Forelimb muscle (tissue), 1 donor: ENCODE measurements at places on chromosomes 7 and 10.

- DNase-seq = no peak
Observed at GRCh38 chr10:15744217-15744865, 24.6 kb upstream of the ITGA8 start.

DNA sequence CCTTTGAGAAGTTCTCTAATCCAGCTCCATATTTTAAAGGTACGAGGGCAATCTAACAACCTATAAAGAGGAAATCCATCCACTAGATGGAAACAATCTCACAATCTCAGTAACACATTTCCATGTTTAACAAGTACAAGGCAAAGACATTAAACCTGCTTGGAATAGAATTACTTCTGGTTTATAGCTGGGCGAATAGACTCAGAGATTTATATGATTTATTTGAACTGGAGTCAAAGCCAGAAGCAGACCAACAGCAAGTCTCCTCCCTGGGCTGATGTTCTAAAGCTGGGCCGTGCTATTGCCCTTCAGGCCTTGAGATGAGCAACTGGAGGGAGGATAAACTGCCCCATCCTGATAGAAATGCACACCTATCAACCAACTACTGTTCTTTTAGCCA, 25.3 kb downstream of the SLC26A3 start:
- DNase-seq = no peak

DNA sequence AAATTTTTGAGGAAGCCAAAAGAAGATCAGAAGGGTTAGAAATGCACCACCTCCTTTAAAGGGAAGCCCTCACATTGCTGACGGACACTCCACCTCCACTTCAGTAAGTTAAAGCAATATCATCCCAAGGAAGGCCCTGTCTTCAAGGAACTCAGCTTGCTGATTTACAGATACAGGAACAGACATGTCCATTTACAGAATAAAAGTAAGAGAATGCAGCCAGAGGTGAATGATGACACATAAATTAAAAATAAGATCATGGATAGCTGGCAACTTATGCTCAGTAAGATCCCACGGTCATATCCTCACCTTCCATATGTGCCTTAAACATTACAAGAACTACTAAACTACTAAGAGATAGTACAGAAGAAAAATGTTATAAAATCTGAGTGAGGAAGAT, 20.4 kb downstream of the GRB10 start:
- no peak for DNase-seq

- DNase-seq = no peak
Observed at GRCh38 chr7:147611431-147611830, 979.1 kb upstream of the C7orf33 start.

DNA sequence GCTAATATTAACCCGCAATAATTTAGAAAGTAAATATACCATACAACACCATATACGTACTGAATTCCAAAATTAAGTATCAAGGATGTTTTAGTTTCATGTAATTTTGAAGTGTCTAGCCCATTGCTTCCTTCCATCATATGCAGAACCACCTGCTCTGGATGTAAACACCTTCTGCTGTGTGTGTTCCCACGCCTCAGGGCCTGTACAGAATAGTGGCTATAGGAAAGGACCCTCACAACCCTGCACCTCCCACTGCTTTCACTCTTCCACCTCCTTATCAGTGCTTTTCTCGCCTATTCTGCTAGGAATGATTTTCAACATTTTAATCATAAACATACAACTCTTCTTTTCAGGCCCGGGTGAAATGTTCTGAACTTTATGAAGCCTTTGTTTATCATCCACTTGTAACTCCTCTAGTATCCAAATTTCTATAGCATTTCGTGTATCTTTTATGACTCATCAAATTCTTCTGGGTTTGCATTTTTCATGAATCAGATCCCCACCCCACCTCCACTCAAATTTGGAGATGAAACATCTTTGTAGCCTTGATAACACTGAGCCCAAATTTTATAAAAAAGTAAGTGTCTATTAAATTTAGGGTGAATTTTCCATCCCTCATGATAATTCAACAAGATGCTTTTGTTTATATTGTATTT, 1106.8 kb upstream of the C7orf33 start:
- DNase-seq = no peak

DNA sequence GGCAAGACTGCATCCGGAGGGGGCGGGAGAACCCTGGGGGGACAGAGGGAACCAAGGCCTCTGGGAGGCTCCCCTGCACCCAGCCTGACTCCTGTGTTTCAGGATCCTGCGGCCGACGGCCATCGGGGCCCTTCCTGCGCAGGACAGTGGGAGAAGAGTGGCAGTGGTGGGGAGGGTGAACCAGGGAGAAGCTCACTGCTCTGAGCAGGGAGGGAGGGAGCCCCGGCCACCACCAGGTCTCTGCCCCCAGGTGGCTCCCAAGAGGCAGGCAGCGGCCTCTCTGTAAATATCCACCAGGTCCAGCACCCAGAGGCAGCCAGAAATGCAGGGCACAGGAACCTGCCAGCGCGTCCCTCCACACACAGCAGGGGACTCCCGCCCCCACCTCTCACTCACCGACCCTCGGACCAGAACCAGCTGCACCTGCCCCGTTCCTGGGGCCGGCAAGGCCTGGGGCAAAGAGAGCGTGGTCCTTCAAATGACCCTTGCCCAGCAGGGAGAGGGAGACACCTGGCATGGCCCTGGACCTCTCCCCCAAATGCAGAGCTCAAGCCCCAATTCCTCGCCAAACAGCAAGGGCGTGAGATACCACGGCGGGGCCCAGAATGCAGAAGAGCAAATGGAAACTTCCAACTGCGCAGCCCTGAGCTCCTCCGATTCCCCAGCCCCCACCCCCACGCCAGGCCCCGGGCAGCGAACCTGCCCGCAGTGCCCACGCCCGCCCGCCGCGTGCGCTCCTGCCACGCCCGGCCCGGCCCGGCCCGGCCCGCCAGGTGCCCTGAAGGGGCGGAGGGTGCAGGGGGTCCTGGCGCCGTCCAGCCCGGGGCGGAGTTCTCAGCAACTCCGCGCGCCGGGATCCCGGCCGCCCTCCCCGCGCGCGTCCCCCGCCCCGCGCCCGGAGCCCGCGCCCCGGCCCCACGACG, 805 bp downstream of the RASGEF1A start:
- no peak for DNase-seq

DNA sequence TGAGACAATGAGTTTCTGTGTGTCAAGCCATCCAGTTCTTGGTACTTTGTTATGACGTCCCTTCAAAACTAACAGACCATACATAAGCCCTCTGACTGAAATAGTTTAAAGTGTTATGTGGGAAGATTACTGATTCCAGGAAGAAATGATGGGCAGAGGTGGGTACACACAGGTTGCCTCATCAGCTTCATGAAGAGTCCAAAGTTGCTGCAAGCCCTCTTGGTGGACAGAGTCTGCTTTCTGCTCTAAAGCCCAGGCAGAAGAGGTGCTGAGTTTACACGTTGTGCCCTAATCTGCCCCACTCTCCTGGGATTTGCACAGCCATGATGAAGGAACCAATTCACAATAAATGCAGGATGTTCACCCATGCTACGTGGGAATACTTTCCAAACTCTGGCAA, 187.4 kb downstream of the PARD3 start:
- DNase-seq = no peak

DNA sequence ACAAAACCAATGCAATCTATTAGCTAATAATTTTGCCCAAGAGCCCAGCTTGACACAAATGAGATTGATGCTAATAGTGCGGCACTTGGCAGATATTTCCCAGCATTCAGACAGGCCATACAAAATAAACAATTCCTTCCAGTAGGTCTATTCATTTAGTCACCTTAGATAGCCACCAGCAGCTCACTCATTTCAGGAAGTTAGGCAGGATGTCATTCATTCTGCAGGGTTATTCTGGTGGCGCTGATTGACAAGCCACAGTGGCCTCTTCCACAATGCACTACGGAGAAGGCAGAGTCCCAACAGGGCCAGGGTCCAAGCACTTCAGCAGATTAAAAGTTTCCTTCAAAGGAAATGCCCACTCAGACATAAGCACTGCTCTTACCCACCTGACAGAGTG, 55.8 kb downstream of the PIK3AP1 start:
- no peak for DNase-seq

DNA sequence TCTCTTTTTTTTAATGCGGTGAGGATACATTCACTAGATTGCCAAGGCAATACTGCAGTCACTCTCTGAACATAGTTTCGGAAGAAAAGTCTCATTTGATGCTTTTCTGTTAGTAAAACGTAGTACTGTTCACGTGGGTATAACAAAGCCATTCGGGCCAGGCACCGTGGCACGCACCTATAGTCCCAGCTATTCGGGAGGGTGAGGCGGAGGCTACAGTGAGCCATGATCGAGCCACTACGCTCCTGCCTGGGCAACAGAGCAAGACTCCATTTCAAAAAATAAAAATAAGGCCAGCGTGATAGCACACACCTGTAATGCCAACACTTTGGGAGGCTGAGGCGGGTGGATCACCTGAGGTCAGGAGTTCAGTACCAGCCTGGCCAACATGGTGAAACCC, 24.6 kb downstream of the SNX8 start:
- DNase-seq = no peak

GRCh38 chr10:121305066-121305465, 293.2 kb downstream of the FGFR2 start:
- no peak for DNase-seq

DNA sequence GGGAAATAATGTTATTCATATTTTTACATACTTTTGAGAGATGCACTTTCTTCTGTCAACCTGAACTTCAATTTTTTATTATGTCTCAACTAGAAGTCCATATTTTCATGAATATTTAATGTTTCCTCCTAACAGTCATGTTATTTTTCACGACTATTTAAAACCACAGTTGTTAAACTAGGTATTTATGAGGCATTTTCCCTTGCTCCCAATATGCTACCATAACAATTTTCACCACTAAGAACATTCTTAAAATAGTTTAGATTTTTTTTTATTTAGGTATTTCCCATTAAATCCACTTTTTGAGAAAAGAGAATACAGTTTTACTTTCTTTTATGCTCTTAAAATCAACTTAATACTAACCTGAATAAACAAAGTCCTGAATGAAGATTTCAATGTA, 89.4 kb downstream of the JAZF1 start:
- DNase-seq = no peak

DNA sequence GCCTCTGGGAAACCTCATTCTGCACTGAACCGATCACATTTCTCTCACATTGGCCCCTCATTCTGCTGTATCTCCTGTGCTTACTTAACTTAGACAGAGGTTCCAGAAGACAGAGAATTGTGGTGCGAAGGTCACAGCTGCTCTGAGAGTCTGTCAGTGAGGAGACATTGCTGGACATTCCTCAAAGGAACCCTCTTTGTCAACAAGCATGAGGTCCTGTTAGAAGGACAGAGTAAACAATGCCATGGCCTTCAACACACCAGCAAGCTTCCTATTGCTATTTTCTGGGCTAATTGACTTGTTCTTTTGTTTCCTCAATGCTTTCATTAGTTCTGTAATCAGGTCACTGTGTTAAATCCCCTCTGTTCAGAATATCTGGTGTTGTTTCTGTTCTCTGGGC, 109.3 kb upstream of the FZD8 start:
- DNase-seq = no peak

DNA sequence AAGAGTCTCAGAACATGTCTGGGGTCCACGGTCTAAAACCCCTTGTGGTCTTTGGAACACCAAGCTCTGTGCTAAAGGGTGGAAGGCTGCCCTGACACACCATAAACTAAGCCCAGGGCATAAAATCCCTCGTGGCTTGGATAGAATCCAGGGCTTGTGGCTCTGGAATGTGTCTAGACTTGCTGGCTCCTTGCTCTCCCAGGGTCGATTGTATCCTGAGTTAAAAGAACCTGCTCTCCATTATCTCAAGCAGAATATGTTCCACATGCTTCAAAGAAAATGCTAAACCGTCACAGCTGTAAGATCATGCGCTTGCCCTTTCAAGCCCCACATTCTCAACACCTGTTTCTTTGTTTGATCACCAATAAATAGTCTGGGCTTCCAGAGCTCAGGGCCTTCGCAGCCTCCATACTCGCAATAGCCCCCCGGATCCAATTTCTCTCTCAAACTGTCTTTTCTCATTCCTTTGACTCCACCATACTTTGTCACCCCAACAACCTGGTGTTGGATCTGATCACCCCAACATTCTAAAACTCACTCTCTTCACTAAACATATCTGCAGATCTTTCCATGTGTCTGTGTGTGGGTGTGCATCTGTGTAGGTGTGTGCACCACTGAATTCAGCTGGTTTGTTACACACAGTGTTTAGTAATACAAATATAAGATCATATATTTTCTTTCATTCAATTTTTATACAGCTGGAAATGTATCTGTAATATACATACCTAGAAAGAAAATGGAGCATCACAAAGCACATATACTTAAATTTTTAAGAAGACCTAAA, 238.5 kb downstream of the ZMYND11 start:
- DNase-seq = no peak

- DNase-seq = no peak
Observed at GRCh38 chr7:17099083-17099973, 199.1 kb upstream of the AHR start.

DNA sequence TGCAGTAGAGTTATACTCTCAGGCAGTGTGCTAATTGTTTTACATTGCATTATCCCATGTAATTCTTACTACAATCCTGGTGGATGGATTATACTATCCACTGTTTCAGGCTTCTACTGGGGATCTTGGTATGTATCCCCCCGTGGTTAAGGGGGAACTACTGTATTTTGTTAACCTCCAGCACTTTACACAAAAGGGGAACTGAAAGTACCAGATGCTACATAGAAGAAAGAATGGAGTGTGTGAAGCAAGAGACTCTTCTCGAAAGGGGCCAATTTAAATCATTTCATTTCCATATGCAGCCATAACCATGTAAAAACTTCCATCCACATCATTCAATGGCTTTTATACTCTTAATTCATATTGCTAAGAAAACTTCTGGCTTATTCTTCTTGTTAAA, 69.4 kb downstream of the C1GALT1 start:
- peak; percentile 13 for DNase-seq

DNA sequence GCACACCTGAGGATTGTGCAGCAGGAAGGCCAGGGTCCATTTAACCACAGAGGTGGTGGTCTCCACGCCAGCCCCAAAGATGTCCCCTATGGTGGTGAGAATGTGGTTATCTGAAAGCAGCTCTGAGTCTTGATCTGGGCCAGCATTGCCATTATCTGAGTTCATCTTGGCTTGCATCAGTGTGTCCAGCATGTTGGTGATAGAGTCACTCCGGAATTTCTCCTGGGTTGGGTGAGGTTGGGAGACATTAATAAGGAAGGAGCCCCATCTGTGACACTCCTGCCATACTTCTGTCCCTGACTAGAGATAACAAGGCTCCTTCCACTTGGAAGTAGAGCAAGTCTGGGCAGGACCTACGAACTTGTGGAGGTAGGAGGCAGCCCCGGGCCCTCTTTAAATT, 4.2 kb downstream of the CYP17A1 start:
- no peak for DNase-seq

DNA sequence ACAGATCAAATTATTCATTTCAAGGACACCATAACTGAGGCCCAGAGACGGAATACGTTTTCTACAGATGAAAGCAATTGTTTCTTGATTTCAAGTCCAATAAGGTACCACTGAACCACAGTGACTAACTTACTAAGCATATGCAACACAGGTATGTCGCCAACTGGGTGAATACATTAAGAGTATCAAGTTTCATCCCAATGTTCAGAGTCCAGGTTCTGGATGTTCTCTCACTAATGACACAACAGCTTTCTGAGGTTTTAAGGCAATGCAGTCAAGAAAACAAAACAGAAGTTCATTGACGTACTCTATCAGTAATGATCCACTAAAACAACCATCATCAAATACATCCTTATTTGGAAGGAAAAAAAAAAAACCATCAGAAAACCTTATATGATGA, 35.8 kb downstream of the NSUN6 start:
- no peak for DNase-seq

GRCh38 chr7:17142831-17143541, 155.5 kb upstream of the AHR start:
- DNase-seq = no peak

- DNase-seq = no peak
Observed at GRCh38 chr10:83952314-83952713, 187.0 kb upstream of the GHITM start.

- DNase-seq = no peak
Observed at GRCh38 chr10:42942279-42942950, 134.5 kb upstream of the RET start.
